ENCODE measurements at places on chromosomes 1 and 21. TPM values are rescaled to one million over a fixed set of nuclear protein-coding genes. Genes with fewer than 3 reads are reported as not detected.

DNA sequence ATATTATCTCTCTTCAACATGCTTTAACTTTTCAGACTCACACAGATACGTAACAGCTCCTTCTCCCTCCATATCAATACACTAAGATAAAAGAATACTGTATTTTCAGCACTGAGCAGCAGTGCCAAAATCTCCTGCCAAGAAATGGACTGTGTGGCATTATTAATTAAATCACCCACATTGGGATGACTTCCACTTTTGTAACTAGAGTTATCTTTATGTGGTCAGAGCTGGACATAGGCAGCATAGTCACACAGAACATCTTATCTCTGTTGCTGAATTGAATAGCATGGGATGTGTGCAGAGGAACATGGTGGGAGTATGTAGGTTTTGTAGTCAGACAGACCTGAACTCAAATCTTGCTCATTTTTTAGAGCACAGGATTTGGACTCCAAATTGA is 41.4 kb upstream of the CACYBP start:
- DNase-seq: no peak

GRCh38 chr21:36200081-36200561 is 43.5 kb downstream of the DOP1B start:
- DNase-seq: no peak

GRCh38 chr1:226407199-226407496 is 745 bp downstream of the PARP1 start:
- no peak for DNase-seq

GRCh38 chr1:25994402-25995150 is 3.3 kb downstream of the PAFAH2 start:
- no peak for DNase-seq

Gene LRRC39
- 0.54 TPM for polyA plus RNA-seq

Gene CFHR2
- polyA plus RNA-seq: not detected
